ENCODE measurements at places on chromosomes 5 and 9. TPM values are rescaled to one million over a fixed set of nuclear protein-coding genes. Genes with fewer than 3 reads are reported as not detected.

PCDHGA2 gene
- total RNA-seq = 1.1 TPM

HSPA5 gene
- 142 TPM for total RNA-seq

GPR150 gene
- 0.31 TPM for total RNA-seq

SYNPO gene
- 7.8 TPM for total RNA-seq

PRUNE2 gene
- total RNA-seq = 650 TPM

FIBCD1 gene
- 0.48 TPM for total RNA-seq

EGR1 gene
- total RNA-seq = 6.2 TPM

PCDHGA3 gene
- total RNA-seq = 0.48 TPM

CARTPT gene
- total RNA-seq = not detected

LIFR gene
- 16.2 TPM for total RNA-seq

WNT8A gene
- not detected for total RNA-seq

PTPN3 gene
- 0.05 TPM for total RNA-seq

SLC4A9 gene
- total RNA-seq = not detected

FOXI1 gene
- not detected for total RNA-seq

C7 gene
- total RNA-seq = 3.6 TPM

GZMA gene
- total RNA-seq = not detected
